Osteocyte (in vitro differentiated cells): ENCODE measurements at places on chromosomes 6 and 20. TPM values are rescaled to one million over a fixed set of nuclear protein-coding genes. Genes with fewer than 3 reads are reported as not detected.

GINM1 gene
- 66.2 and 68.4 TPM in 2 replicates for total RNA-seq

- peaks cover 5% of the 10 kb centered on the region for H3K4me1 ChIP-seq
- H3K36me3 ChIP-seq = no peaks in the 10 kb centered on the region
- DNase-seq = no peak
- H3K27me3 ChIP-seq = no peaks in the 10 kb centered on the region
- H3K27ac ChIP-seq = no peak overlapping the region
- no peak overlapping the region for H3K4me3 ChIP-seq
These were observed 12.8 kb upstream of the MAS1L start for GRCh38 chr6:29500594-29500993.

BPIFB1 gene
- not detected in 2 replicates for total RNA-seq

- peak overlapping the region; percentile 50 for H3K27ac ChIP-seq
- no peak overlapping the region for H3K4me3 ChIP-seq
- no peaks in the 10 kb centered on the region for H3K27me3 ChIP-seq
- peaks cover 11% of the 10 kb centered on the region for H3K4me1 ChIP-seq
- H3K36me3 ChIP-seq = peaks cover 40% of the 10 kb centered on the region
These were observed 16.6 kb downstream of the SNRPC start for GRCh38 chr6:34773916-34774315.

HM13 gene
- 173 and 203 TPM in 2 replicates for total RNA-seq

ZSWIM3 gene
- 3.9 and 4.4 TPM in 2 replicates for total RNA-seq

GRCh38 chr6:107121964-107122495 is 6.7 kb upstream of the BEND3 start:
- H3K36me3 ChIP-seq = no peaks in the 10 kb centered on the region
- no peak overlapping the region for H3K4me3 ChIP-seq
- no peak for DNase-seq
